NCI-H82 (cell line): ENCODE measurements at places on chromosomes 3 and 15.

GRCh38 chr3:192905980-192906678 is 11.5 kb downstream of the MB21D2 start:
- no peak for DNase-seq

DNA sequence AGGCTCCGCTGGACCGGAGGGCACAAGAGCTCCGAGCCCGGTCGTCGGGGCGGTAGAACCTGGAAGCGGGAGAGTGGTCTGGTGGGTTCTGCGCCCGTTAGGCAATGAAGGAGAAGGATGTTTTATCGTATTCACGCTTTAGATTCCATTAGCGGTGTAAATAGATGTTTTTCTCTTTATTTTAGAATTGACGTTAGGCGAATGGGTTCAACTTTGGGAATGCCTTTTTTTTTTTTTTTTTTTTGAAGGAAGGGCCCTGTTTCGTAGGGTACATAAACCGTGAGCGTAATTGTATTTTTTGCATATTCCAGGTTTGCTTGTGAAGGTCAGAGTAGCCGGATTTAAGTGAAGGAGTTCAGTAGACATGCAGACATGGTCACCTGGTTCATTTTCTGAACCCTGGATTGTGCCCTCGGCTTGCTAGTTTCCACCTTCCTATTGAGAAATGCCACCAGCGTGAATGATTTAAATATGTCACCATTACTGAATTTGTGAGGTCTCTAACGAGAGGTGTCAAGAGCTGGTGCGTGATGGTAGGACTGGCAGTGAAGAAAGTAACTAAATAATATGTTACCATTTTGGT is 808 bp downstream of the RBM6 start:
- no peak for DNase-seq

- no peak for DNase-seq
These were observed 42.3 kb downstream of the KCNH8 start for GRCh38 chr3:19190602-19191001.

GRCh38 chr3:36893137-36893557 is 51.7 kb downstream of the TRANK1 start:
- no peak for DNase-seq

DNA sequence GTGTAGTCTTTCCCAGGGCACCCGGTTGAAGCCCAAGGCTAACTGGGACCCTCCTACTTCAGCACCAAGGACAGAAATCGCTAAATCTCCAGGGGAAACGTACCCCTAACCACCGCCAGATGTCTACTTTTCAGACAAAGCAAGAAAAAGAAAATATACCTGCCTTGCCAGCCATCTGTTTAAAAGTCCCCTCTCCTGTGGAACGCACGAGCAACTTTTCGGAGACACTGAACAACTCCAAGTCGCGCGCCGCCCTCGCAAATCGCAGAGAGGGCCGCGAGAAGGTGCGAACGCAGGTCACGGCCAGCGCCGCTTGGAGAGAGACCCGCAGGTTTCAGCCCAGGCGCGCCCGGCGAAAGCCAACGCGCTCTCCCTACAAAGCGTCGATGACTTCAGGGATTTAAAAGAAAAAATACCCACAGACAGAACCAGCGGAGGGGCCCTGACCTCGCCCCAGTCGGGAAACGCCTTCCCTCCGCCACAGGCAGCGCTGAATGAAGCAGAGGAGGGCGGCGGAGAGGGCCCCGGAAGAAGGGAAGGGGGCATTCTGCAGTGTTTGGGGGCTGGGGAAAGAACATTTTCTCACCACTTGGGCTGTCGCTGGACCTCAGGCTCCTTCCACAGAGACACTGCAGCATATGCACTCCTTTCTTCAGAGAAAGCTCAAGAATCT is 213.1 kb downstream of the FGF12 start:
- peak; percentile 72 for DNase-seq

DNA sequence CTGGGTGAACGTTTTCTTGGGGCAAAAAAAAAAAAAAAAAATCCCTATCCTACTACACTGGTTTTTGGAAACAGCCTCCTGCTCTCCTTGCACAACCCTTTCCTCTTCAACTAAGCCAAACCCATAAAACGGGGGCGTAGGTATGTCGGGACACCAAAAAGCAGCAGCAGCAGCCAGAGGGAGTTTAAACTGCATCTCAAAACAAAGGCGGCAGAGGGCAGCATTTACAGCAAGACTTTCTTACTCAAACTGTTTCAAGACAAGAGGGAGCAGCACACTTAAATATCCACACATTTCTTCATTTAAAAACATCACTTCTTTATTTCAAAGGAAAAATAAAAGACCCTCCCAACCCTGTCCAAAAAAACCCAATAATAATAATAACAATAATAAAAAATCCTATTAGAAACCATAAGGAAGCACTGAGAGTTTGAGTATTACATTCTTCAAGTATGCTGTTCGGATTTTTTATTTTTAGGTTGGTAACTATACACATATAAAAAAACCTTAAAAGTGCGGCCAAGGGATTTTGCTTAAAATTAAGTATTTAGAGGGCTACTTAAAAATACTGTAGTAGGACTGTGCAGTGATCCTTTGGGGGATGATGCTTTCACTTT is 43.9 kb upstream of the PLXND1 start:
- DNase-seq = peak; percentile 80

- DNase-seq = no peak
These were observed 334.2 kb downstream of the KLF13 start for GRCh38 chr15:31660816-31661215.

GRCh38 chr3:171461525-171461917 is 1.3 kb upstream of the TNIK start:
- no peak for DNase-seq
